ENCODE measurements at places on chromosomes 5 and 9. TPM values are rescaled to one million over a fixed set of nuclear protein-coding genes. Genes with fewer than 3 reads are reported as not detected.

DNA sequence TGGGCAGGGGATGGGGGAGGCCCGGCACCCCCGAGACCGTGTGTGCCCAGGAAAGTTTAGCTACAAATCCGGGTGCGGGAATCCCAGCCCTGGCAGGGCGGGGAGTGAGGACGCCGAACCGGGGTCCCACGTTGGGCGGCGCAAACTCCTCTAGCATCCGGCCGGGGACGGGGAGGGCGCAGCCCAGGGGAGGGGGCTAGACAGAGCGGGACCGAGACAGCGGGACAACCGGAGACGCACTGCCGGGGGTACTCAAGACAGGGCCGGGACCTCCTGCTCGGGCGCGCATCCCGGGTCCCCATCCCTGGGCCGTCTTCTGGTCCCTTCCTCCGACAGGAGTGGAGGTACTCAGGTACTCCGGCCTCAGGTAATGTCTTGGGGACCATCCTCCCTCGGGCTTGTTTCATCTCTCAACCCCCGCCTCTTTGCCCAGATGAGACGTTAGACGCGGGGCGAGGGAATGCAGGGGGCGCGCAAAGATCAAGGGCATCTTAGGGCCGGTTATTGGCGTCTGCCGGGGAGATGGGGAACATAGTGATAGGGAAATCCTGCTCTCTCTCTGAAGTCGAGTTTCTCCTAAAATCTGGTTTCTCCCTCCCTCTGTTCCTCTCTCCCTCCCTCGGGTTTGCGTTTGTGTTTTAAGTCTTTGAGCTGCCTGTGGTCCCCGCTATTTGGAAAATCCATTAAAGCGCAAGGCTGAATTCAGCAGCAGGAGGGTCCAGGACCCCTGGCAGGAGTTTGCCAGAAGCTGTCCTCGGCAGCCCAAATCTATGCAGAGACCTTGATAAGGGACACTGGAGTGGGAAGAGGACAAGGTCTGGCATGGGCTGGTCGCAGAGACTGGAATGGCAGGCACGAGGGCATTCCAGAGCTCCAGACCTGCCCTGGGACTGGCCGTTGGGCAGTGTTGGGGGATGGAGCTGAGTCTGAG is 815 bp downstream of the PDZD2 start:
- H3K4me1 ChIP-seq, result peaks cover 17% of the 10 kb centered on the region
- no peaks in the 10 kb centered on the region for H3K36me3 ChIP-seq
- peak overlapping the region; percentile 57 for H3K4me3 ChIP-seq
- DNase-seq, result no peak
- no peak overlapping the region for H3K27ac ChIP-seq

DNA sequence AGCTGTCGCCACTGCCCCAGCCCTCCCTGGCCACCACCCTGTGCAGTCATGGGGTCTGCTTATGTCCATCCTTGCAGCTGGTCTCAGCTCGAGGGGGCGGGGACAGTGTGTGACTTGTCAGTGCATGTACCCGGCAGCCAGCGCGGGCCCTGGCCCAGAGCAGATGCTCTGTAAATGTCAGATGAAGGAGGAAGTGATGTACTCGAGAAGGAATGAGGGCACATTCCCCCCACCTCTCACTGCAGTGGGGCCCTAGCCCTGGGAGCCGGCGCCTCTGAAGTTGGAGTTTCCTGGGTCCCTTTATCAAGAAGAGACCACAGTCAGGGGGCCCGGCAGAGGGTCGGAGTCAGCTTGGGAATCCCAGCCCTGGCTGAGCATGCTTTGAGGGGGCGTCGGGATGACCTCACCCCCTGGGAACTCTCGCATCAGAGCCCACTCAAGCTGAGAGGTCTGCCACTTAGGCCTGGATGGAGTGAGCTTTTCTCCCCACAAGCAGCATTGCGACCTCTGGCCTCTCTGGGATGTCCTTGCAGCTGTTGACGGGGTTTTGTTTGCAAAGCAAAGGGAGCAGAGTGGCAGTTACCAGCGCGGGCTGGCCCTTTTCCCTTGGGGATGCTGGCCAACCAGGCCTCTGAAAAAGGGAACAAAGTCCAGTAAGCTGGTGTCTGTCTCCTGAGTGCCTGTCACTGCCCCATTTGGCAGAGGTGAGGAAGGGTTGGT is 19.0 kb downstream of the NEURL1B start:
- DNase-seq, result peak; percentile 98
- no peaks in the 10 kb centered on the region for H3K36me3 ChIP-seq
- peak overlapping the region; percentile 4 for H3K4me3 ChIP-seq
- peaks cover 93% of the 10 kb centered on the region for H3K4me1 ChIP-seq

- H3K27ac ChIP-seq, result no peak overlapping the region
- no peak for DNase-seq
- H3K4me3 ChIP-seq, result no peak overlapping the region
- H3K27me3 ChIP-seq, result no peaks in the 10 kb centered on the region
These were observed 1194.6 kb upstream of the WWC1 start for GRCh38 chr5:167096816-167097215.

ANKRD20A1 gene
- 1.4 TPM for total RNA-seq

ADAMTS16 gene
- total RNA-seq, result 5.3 TPM
